ENCODE measurements at places on chromosomes 7 and 10.

- DNase-seq = no peak
Observed at GRCh38 chr7:16758036-16758435, 4.5 kb downstream of the TSPAN13 start.

DNA sequence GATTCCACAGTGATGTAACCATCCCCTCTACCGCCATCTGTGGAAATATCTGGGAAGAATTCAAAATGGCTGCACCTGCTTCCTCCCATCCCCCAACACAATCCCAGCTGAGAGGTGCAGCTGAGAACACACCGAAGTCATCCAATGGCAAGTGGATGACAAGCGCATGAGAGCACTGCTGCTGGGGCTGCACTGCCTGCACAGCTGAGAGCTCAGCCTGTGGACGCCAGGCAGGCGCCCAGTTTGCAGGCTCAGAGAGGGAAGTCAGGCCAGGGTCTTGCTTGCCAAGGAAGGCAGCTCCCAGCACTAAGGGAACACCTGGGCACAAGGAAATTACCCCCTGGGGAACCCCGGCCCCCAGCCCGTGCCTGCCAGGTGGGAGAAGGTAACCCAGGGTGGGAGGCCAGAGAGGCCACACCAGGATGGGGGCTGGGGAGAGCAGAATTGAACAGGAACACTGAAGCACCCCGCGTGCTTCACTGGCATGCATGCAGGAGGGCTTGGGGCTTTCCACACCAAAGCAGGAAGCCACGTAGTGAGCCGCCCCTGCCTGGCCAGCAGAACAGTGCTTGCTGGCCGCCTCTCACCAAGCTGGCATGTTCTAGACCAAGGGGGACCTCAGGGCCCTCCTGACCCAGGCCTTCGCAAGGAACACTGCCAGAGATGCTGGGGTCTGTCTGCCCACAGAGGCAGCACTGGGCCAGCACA, 46.2 kb downstream of the FAM53B start:
- DNase-seq = peak; percentile 46

DNA sequence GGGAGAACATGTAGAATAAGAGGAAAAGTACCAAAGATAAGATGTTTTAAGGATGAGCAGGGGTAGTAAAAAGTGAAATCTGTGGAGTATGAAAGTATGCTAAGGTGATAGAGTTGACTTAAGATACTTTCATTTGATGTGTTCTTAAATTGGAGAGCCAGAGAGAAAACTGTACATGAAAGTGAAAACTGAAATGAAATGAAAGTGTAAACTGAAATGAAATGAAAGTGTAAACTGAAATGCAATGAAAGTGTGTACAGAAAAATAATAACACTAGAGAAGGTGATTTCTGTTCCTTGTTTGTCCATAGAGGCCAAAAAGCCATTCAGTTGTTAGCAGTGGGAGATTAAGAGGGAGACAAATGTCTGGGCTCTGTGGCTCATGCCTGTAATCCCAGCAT, 17.5 kb downstream of the AHR start:
- DNase-seq = no peak

- DNase-seq = no peak
Observed at GRCh38 chr7:55100544-55101327, 81.9 kb downstream of the EGFR start.

- DNase-seq = no peak
Observed at GRCh38 chr10:130741901-130742855, 569.3 kb downstream of the TCERG1L start.

DNA sequence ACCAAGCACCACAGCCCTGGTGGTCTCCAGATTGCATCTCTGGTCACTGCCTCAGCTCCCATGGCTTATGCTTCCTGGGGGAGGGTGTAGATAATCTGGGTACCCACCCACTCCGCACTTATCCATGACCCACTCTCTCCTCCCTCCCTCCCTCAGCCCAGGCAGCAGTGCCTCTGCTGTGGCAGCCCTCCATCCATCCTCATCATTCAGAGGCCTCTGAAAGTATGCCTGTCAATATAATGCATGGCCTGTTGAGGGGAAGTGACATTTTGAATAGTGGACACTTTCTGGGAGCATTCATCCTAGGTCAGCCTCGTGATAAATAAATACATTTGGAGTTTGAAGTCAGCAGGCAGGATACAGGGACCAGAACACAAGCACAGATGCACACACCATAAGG, 23.2 kb downstream of the ZNF503 start:
- DNase-seq = no peak

- no peak for DNase-seq
Observed at GRCh38 chr10:49419005-49419404, 23.1 kb upstream of the DRGX start.

DNA sequence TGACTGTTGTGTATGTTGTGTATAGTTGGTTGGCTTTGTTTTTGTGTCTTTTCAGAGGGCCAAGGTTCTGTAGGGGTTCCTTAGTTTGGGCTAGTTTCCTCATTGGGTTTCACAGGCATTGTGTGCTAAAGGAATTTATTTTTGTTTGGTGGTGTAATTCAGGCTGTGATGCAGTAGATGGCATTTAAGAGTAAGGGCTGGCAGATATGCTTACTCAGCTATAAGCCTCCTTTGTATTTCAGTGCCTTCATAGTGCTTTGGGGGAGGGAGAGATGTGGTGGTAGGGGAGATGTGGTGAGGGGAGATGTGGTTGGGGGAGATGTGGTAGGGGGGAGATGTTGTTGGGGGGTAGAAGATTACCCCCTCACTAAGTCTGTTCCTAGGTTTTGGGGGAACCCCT, 91.7 kb downstream of the SLC25A40 start:
- DNase-seq = no peak

DNA sequence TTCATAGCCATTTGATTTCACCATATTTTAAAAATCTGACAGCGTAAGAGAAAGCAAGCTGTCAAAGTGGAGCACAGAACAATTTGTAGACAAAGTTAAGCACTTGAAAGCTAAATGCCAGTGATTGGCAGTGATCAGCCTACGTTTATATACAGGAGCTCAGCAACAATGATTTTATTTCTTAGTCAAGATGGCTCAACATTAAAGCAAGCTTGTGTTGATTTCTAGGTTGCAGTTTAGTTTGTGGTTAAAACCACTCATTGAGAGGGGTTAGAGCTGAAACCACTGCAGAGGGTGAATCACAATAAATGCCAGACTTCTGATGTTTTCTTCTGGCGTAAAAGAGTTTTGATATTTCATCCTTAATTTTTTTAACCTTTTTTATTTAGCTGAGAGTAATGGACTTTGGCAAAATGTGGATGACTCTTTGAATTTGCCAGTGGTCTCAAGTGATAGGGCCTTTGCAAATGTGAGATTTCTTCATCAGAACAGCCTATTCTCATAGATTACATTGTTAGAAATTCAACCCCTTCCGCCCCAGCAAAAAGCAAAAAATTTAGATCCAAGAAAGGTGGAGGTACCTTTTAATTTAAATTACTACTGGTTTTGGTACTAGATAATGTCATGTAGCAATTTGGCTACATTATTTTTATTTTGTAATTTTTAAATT, 73.8 kb downstream of the SHOC2 start:
- peak; percentile 0 for DNase-seq

- no peak for DNase-seq
Observed at GRCh38 chr7:6273380-6273837, 985 bp upstream of the CYTH3 start.

- no peak for DNase-seq
Observed at GRCh38 chr10:98382691-98383101, 32.3 kb downstream of the PYROXD2 start.

DNA sequence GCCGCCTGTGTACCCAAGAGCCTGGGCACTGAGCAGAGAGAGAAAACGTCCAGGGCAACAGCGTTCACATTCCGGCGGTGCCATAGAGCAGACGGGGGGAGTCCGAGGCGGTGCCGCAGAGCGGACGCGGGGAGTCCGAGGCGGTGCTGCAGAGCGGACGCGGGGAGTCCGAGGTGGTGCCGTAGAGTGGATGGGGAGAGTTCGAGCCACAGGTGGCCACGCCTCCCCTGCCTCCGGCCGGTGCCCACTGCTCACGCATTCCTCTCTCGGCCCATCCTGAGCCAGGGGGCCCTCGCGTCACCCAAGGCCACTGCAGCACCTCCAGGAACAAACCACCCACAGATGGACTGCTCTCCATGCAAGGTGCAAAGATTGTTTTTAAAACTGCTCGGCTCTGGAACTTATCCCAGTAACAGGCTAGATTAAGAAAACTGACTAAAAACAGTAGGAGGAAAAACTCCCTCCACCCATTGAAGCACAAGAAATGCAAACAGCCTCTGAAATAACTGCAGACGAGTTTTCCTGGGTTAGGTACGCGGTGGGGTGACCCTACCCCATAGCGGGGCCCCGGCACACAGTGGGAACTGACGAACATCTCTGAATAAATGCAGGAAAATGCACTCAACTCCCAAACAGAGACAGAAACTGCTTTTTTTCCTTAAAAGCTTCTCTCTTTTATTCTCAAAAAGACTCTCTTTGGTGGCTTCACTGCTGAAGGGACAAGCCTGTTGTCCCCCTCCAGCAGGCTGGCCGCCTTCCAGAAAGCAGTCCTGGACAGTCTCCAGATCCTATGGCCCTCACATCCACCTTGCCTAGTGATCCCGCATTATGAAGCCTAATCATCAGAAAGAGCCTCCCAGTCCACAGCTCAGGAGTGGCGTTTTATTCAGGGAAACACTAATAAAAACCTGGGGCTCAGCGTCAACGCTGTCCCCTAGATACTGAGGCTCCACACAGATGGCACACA, 55.9 kb downstream of the DIP2C start:
- no peak for DNase-seq

DNA sequence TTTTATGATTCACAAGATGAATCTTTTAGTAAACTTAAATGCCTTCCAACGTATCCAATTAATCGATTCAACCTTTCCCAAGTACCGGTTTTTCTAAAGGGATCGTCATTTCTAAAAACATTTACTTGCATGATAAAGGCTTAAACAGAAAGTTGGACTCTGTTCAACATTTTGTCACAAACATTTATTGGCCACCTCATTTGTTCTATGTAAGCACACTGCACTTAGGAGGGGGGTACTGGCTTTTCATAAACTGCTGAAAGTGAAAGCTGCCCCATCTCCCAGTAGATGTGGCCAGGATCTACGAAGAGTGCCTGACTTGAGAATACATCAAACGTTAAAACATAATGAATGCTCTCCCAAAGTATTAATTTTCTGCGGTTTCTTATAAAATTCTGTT, 37.3 kb upstream of the LAMB4 start:
- no peak for DNase-seq

DNA sequence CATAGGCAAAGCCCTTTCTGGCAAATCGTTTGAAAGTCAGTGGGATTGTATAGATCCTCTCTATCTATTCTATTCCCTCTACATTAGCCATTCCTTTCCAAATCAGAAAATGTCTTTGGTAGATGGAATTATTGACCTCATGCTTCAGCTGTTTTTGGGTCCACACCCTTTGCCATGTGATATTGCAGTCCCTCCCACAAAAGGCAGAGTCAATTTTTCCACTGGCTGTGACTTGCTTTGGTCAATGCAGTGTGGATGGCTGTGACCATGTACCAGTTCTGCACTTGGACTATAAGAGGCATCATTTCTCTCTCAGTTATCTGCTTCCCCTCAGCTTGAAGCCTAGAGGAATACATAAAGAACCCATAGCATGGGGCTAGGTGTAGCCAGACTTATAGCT, 332.9 kb downstream of the PTEN start:
- DNase-seq = no peak

GRCh38 chr10:124221356-124222317, 128.2 kb upstream of the CHST15 start:
- no peak for DNase-seq

DNA sequence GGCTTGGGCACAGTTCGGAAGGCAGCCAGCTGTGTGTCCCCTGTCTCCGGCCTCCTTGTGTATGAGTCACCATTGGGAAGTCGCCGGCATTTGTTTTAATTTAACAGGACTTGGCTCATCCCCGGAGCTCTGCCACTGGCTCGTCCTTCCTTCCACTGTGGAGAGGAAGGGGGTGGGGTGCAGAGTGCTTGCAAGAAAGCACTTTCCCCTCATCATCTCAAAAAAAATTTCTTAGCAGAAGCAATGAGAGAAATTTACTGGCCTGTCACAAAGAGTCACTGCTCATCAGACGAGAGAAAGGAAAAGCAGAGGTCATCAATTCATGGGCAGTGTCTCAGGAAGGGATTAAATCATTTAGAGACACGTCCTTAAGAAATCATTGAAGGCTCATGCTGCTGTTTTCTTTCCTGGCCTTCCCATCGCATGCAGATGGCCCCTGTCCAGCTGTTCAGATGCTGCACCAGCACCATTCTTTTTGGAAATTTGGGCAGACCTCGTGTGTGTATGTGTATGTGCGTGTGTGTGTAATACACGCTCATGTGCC, 93.3 kb downstream of the BMS1 start:
- DNase-seq = no peak

GRCh38 chr10:124911124-124912067, 30.5 kb upstream of the ZRANB1 start:
- DNase-seq = no peak

DNA sequence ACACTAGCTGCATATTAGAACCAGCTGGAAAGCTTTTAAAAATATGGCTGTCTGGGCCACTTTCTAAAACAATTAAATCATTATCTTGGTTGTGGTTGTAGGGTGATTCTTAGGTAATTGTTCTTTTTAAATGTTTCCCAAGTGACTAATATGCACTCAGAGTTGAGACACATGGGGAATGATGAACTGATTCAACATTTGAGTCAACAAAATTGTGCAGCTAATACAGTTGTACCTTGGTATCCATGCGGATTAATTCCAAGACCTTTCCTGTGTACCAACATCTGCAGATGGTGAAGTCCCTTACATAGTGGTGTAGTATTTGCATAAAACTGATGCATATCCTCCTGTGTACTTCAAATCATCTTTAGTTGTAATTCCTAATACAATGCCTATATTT, 242.2 kb downstream of the ATRNL1 start:
- DNase-seq = no peak

DNA sequence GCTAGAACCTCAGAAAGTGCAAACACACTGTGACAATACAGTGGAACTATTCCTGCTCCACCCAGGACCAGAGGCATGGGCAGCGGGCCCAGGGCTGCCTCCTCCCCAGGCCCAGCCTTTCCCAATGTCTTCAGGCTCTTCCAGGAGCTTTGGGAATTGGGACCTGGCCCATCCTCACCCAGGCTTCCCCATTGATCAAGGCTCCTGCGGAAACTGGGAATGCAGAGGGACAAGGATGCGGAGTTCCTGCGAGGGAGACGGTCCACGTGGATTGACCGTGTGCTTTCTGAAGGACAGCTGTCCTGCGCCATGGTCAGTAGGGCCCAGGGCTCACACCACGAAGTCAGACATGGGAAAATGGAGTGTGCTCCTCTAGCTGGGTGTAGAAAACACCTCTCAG, 56.6 kb downstream of the CSGALNACT2 start:
- no peak for DNase-seq

GRCh38 chr10:8375137-8375536, 320.6 kb downstream of the GATA3 start:
- no peak for DNase-seq

- no peak for DNase-seq
Observed at GRCh38 chr10:49396666-49396999, 744 bp upstream of the DRGX start.

DNA sequence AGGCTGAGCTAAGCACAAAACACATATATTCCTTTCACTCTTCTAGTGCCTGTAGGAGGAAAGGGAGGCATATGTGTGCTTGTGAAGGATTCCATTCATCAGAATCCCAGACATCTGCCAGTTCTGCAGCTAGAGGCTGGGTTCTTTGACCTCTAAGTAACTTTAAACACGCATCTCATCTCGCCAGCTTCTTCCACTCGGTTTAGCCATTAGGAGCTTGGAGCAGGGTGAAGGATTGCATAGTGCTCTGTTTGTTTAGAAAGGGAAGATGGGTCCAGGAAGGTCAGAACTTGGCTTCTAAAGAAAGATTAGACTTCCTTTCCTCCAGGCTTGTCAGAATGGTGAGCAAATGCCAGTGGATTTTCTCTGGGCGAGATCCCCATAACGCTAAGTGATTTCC, 43.6 kb downstream of the HK1 start:
- no peak for DNase-seq

All from stimulated activated CD4-positive, alpha-beta T cell treated with anti-CD3 and anti-CD28 coated beads, Interleukin-2, amount 100 ng/mL, for 4 hours (primary cell).